ENCODE measurements at places on chromosomes 2 and 18.

- DNase-seq: no peak
These were observed 132.2 kb downstream of the TDRD15 start for GRCh38 chr2:21256006-21256405.

- DNase-seq: no peak
These were observed 725 bp upstream of the ANKRD53 start for GRCh38 chr2:70977605-70978205.

DNA sequence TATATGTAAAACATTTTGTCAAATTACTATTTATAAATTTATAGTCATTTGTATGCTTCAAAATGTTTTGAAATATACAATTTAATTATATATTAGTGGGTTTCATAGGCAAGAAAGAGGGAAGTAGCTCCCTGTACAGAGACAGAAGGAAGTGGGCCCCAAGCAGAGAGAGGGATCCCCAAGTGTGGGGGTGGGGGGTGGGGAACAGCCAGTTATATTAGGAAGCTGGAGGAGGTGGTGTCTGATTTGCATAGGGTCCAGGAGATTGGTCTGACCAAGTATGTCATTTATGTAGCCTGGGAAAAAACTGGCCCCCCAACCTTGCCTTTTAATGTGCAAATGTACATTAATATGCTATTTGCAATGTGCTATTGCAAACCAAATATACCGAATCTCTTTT lies 76.5 kb upstream of the ZSWIM2 start:
- no peak for DNase-seq

DNA sequence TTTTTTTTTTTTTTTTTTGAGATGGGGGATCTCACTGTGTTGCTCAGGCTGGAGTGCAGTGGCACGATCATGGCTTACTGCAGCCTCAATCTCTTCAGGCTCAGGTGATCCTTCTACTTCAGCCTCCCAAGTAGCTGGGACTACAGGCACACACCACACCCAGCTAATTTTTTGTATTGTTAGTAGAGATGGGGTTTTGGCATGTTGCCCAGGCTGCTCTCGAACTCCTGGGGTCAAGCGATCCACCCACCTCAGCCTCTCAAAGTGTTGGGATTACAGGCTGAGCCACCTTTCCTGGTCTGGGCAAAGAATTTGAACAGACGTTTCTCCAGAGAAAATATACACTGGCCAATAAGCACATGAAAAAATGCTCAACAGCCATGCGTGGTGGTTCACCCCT lies 2.9 kb upstream of the SNRNP200 start:
- no peak for DNase-seq

DNA sequence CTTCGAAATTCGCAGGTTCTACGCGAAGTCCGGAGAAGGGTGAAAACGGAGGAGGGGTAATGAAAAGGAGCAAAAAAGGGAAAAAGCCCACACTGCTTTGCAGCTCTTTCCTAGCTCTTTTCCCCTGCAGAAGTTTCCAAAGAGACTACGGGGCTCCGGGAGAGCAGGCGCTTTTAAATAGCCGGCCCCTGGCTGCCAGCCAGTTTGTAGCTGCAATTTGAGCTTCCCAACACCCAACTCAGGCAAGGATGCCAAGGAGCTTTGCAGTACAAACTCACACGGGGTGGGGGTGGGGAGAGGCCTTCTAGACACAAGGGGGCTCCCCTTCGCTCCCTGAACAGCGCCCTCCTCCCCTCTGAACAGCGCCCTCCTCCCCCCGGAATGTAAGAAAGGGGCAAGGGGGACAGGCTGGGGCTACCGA lies at the start of gene IGFBP5:
Gene IGFBP5 (minus strand): TSS at position 149 of the 421 bp plus-strand sequence. CDS start 774 bp downstream, outside the sequence.
- DNase-seq: no peak

- DNase-seq: no peak
These were observed 545 bp downstream of the GLI2 start for GRCh38 chr2:120736202-120736623.

GRCh38 chr2:199366406-199366805 lies 91.3 kb downstream of the SATB2 start:
- DNase-seq: no peak

- no peak for DNase-seq
These were observed 21.7 kb downstream of the METTL21A start for GRCh38 chr2:207603486-207603885.
